ENCODE measurements at places on chromosomes 3 and 15.

- no peak for DNase-seq
These were observed 1071.6 kb downstream of the PLOD2 start for GRCh38 chr3:145089337-145089736.

DNA sequence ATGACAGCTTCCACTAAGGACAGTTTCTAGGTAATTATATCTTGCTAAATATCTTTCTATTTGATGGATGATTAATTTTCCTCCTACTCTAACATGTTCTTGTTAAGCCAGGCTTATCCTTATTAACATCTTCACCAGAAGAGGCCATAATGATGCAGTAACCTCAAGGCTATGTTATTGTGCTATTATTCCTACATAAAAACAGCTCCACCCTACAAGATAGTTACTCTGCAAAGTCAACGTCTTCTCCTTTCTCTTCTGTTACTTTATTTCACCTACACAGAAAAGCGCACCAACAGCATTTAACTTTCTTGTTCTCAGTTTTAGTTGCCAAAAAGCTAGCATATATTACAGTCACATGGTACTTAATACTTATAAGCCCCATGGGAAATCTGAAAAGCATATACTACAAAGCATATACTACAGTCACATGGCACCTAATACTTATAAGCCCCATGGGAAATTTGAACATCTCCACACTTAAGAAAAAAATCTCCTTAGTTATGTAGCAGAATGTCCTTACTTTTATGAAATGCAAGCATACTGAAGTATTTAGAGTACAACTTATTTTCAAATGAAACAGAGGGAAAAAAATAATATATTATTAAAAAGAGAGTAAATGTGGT is 13.4 kb downstream of the ADAM10 start:
- no peak for DNase-seq

- DNase-seq: no peak
These were observed 32.4 kb upstream of the SMAD3 start for GRCh38 chr15:67033012-67033411.

GRCh38 chr3:186317478-186317877 is 44.6 kb downstream of the DGKG start:
- no peak for DNase-seq

DNA sequence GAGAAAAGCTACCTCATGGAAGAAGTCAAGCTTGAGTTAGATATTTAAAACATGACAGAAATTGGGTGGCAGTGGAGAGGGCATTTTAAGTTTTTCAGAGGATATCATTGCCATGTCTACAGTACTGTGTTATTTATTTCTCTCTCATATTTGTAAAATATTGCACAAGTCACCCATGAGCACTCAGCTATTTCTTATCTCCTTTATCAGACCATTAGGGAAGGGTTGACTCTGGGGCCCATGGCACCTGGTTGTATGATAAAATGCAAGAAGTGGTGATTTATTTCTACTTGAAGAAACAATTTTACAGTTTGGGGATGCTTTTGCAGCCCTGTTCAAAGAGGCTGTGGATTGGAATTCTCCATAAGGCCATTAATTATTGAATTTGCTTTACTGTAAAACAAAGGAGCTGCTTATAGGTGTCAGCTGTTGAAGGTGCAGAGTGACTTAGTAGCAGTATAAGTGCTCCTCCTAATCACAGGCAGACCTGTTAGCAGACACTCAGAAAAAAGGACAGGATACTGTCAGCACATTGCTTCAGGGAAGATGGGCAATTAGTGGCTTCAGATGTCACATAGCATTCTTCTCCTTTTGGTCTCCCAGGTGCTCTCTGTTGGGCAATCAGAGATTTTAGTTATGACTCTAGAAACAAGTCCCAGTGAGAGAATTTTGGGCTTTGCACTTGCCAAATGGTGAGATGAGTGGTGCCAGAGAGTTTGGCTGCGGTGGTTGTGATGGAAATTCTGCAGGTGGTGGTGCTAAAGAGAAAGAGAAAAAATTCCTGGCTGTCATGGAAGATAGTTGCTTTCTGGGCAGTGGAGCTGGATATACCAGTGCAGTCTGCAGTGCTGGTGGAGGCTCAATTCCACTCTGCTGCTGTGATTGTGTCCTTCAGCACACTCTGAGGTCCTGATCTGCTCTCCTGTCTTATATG is 129.7 kb upstream of the ROPN1 start:
- no peak for DNase-seq

DNA sequence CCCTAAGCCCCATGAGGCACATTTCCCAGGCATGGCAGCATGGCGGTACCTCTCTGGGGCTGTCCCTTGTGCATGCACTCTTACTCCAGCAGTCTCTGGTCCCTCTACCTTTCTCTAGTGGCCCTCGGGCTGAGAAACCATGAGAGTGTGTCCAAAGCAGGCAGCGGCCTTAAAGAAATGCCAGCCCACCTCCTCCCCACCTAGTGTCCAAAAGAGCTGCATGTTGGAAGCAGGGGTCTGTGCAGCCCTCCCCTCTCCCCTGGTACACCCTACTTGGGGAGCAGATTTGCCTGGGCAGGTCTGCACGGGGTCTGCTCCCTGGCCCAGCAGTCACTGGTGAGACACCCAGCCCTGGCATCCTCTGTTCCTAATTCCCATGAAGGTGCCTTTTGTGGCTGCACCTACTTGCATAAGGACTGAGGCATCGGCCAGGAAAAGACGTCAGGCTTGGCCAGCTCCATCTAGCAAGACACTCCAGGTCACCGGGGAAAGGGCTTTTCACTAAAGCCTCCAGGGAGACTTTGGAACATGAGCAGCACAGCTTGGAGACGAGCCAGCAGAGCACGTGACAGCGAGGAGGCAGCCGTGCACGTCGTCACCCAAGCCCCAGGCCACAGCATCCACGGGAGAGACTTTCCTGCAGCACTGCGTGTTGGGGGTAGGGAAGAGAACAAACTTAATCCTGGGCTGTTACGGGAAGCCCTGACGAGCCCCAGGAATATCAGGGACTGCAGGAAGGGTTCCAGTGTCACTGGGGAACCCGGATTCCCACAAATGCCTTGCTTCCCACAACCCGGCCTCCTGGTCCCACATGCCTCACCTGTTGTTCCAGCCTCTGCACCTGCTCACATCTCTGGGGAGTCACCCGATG is 38.8 kb downstream of the TM2D3 start:
- DNase-seq: no peak

DNA sequence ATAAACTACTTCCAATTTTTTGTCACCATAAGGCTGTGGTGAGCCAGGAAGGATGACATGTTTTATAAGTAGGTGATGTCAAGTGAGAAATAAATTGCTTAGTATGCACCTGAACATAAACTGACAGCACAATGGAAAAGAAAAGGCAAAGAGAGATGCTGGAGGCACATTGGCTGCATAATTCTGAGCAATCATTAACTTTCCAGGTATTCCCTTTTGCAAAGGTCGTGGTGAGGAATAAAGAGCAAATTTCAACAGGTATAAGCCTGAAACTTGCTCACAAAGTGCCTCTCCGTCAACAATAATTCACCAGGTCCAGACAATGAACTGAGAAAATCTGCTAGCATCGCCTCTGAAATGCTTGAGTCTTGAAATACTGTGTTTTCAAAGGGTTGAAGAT is 48.2 kb downstream of the ITGB5 start:
- no peak for DNase-seq

DNA sequence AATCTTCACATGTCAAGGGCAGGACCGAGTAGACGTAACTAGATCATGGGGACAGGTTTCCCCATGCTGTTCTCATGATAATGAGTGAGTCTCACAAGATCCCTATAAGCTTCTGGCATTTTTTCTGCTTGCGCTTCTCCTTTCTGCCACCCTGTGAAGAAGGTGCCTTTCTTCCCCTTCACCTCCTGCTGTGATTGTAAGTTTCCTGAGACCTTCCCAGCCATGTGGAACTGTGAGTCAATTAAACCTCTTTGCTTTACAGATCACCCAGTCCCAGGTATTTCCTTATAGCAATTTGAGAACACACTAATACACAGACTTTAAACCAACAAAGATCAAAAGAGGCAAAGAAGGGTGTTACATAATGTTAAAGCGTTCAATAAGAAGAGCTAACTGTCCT is 156.6 kb upstream of the UBE2E2 start:
- no peak for DNase-seq

GRCh38 chr3:45906681-45907407 is 20.5 kb downstream of the CCR9 start:
- no peak for DNase-seq

GRCh38 chr15:85871545-85871944 is 76.8 kb upstream of the KLHL25 start:
- DNase-seq: no peak

GRCh38 chr3:4306860-4307259 is 3.7 kb downstream of the SETMAR start:
- DNase-seq: no peak

DNA sequence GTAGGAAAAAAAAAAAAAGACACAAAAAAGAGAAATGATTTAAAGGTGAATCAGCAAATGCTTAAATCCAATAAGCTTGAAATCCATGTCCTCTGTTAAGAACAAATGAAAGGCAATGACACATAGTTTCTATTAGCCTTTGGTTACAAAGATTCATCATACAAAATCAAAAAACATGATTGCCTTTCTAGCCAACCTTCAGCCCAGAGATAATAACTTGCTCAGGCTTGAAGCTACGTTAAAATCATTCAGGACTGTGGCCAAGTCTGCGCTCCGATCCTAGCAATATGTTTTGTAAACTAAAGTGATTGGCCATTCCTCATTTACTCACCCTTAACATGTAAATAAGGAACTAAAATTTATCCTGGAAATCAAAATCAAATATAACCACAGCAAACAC is 556.7 kb downstream of the FGF12 start:
- no peak for DNase-seq

DNA sequence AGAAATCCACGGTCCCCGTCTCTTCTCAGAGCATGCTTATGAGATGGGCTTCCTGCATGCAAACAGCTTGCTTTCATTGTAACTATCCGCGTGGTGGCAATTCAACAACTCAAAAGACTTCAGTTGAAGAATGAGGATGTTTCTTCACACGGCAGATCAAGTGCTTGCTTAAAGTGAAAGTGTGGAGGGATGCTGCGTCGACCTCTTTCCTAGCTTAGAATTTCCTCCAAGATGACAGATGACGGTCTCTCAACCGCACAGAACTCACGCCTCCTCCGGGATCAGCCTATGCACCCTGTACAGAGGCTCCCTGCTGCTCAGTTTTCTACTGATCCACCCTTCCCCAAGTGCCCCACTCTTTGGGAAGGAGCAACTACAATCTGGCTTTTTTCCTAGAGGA is 47.8 kb downstream of the PCSK6 start:
- no peak for DNase-seq

GRCh38 chr15:85825719-85826118 is 31.0 kb upstream of the KLHL25 start:
- no peak for DNase-seq

DNA sequence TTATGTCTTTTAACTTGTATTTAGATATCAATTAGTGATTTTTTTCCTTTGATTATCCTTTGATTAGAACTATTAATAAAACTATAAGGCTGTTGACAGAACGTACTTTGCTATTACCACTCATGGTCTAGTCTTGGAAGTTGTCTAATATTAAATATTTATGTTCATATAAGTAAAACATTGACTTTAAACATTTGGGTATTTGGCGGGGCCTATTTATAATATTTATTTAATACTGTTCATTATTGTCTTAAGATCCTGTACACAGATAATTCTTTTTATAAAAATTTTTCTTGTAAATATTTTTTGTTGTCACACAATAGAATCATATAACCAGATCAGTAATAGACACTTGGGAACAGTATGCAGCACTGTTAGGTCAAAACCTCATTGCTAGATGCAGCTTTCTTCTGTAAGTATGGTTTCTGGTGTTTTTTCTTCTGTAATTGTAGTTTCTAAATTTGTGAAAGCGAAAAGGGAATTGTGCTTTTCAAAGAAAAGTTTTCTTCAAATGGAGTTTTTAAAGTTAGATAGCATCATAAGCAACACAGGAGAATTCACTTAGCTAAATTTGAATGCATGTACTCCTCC is 93.4 kb downstream of the FNDC3B start:
- DNase-seq: no peak

DNA sequence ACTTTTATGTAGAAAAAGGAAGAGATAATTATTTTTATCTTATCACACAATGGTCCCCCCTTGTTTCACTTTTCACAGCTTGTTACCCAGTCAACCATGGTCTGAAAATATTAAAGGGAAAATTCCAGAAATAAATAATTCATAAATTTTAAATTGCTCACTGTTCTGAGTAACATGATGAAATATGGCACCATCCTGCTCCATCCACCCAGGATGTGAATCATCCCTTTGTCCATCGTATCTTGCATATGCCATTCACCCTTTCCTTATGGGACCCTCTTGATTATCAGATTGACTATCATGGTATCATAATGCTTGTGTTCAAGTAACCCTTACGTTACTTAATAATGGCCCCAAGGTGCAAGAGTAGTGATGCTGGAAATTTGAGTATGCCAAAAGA is 43.7 kb downstream of the ANKRD28 start:
- DNase-seq: no peak

DNA sequence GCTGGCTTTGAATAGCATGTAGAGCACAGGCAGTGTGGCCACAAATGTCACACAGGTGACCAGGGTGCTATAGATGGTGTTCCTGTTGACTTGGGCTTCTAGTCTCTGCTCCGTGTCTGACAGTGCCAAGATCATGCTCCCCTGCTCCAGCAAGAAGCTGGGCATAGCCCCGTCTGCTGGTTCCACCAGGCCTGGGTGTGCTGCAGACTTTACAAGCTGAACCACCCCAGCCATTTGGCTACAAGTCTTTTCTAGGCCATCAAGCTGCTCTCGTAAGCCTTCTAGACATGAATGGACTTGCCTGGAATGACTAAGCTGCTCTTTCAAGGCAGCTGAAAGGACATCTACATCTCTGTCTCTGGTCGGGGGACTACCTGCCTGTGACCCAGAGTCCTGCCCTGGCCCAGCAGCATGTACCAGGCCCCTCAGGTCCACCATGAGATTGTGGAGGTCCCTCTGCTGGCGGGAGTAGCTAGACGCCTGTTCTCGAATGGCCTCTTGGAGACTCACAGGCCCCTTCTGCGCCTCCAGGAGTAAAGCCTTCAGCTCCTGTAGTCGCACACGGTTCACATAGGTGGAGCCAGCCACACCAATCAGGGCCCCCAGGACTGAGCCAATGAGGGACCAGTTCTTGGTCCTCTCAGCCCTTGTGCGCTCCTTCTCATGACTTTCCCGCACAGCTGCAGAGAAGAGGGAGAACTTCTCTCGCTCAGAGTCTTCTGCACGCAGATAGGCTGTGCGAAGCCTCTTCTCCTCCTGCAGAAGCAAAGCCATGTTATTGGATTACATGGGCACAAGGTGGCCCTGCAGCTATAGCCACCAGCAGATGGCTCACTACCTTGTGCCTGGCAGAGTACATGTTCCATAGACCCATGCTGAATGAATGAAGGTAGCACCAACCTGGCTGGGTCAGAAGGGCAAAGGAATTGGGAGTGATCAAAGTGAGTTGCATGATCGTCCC is 2.8 kb upstream of the PLXNB1 start:
- DNase-seq: no peak

- no peak for DNase-seq
These were observed 7.6 kb upstream of the FOXP1 start for GRCh38 chr3:71591101-71591500.

DNA sequence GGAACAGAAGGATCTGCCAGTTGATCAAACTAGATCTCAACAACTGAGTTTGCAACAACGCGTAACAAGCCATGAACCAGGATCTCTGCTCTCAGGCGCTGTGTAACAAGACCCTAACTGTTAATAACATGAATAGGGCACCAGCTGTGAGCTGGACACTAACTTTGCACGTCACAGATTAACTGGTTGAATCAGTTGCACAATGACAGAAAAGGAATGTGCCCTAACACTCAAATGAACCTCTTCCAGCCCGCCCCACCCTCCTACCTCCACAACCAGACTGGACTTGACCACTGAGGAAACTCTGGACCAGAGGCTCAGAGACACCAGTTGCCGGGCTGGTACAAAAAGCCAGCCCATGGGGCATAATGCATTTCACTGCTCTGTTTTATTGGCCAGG is 34.3 kb downstream of the MCF2L2 start:
- no peak for DNase-seq

Data from amniotic stem cell (primary cell).